ENCODE measurements at places on chromosomes 11 and 22.

- DNase-seq: no peak
Observed at GRCh38 chr11:22787551-22788162, 41.9 kb downstream of the SVIP start.

GRCh38 chr11:14503023-14503422 is 3.4 kb upstream of the COPB1 start:
- no peak for DNase-seq

- DNase-seq: no peak
Observed at GRCh38 chr11:31780078-31780477, 31.0 kb downstream of the PAX6 start.

DNA sequence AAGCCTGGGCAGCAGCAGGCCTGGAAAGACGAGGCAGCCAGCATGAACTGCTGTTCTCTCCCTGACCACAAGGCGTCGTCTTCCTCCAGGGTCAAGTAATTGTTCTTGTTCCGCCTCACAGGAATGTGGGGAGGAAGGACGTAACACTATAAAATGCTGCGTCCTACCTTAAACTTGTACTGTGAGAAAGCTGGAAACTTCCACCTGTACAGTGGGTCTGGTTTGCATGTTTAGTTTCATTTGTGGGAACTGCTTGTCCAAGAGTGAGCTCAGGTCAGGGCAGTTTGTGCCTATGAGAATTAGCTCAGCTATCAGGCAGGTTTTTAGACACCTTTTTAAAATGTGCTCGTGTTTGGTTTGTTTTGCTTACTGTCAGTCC is 55.2 kb downstream of the PANX1 start:
- DNase-seq: no peak

DNA sequence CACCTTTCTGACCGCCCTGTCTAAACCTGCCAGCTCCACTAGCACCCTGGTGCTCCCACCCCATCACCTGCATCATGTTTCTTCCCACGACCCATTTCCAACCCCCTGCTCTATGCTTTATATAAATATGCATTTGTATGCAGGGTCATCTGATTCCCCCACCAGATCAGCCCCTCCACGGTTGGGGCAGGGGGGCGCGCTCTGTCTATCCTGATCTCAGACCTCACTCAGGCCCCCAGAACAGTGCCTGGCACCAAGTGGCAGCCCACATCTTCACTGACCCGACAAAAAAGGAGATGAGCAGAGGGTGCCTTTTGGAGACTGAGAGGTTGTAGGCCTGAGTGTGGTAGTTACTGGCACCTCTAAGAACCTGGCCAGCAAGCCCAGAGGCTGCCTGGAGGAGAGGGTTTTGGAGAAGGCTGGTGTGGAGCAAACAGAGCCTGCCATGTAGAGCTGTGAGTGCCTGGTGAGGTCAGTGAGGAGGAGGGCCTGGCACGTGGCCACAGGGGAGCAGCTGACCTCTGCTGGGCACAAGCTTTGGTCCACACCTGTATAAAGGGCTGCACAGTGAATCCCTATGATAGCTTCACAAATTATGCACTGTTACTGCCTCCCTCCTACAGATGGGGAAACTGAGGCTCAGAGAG is 86.3 kb upstream of the RTL6 start:
- no peak for DNase-seq

DNA sequence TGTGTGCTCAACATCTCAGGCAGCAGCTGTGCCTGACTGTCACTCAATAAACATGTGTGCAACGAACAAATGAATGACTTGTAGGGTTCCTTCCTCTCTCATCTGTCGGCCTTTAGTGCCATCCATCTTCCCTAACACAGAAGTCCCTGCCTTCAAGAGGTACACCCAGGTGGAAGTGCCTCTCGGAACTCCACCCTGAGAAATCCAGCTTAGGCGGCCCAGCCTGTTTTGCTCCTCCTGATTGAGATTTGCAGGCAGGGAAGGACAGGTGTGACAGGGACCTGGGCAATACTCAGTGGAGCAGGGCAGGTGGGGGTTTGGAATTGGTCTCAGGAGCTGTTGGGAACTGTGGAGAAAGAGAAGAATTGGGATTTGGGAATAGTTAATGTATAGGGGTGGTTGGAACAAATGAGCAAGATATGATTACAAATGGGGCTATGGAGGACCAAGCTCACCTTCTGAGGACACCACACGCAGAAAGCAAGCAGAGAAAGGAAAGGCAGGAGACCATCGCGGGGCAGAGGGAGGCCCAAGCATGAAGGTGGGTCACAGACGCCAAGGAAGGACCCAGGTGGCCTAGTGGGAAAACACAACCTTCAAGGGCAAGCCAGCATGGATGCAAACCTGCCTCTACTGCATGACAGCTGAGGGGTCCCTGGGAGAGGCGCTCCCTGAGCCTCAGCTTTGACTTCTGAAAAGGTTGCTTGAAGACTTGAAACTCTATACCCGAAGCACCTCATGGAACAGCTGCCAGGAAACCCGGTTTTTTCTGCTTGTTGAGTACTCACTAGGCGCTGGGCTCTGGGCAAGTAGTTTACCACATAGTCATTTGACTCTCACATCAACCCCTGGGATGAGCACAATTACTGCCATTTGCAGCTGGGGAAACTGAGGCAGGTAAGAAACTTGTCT is 40.9 kb upstream of the ANO1 start:
- DNase-seq: no peak

DNA sequence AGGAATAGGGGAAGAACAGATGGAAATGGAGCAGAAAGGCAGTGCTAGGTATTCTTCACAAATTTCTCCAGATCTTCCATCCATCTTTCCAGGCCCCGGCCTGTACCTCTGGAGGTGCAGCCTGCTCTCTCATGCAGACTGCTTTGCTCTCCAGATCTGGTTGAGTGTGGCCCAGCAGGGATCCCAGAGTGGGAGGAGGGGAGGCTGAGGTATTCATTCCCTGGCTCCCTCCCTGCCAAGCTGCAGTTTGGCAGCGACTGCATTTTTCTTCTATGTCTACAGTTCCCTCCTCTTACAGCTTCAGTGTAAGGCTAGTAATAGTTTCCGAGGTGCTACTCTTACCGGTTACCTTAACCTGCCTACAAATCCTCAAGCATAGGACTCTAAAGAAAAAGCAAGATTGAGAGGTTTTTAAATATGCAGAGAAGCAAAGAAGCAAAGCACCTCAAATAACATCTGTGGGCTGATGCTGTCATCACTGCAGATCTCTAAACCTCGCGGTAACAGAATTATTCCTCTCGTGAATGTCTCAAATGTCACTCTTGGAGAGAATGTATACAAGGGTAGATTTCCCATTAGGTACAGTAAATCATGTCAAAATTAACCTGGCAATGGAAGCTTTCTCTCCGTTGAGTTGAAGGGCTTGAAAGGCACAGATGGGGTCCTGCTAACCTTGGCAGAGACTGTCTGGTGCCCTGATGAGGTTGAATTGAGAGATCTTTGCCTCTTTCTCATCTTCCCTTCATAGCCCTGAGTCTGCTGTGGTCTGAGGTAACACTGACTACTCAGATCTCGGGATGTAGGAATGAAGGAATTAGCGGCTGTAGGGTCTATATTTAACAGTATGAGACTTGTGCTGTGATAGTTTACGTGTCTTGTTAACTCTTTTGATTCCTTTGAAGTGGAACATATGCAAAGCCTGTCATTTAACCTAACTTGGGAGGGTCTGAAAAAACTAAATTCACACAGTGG is 297.9 kb upstream of the C11orf87 start:
- DNase-seq: no peak

DNA sequence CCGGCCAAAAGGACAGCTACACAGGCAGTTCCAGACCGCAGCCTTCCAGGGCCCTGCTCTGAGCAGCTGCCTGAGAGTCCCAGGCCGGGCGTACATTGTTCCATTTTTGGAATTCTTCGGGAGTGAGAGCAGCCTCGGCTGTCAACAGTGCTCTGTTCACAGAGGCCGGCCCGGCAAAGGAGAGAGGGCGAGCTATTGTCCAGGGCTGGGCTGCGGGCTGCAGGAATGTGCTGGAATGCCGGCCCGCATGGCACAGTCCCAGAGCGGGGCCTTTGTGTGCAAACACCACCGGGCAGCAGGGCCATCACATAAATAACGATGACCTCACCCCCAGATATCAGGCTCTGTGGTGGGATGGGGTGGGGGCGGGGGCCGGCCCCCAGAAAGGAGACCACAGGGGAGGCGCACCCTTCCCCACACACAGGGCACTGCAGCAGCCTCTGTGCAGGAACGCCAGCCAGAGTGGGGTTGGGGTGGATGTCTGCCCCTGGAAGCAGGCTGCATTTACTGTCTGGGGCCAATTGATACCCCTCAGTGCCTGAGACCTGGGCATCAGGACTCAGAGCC is 15.8 kb downstream of the LINC01488 start:
- DNase-seq: no peak

- no peak for DNase-seq
Observed at GRCh38 chr11:81870066-81870412, 863.6 kb downstream of the FAM181B start.

DNA sequence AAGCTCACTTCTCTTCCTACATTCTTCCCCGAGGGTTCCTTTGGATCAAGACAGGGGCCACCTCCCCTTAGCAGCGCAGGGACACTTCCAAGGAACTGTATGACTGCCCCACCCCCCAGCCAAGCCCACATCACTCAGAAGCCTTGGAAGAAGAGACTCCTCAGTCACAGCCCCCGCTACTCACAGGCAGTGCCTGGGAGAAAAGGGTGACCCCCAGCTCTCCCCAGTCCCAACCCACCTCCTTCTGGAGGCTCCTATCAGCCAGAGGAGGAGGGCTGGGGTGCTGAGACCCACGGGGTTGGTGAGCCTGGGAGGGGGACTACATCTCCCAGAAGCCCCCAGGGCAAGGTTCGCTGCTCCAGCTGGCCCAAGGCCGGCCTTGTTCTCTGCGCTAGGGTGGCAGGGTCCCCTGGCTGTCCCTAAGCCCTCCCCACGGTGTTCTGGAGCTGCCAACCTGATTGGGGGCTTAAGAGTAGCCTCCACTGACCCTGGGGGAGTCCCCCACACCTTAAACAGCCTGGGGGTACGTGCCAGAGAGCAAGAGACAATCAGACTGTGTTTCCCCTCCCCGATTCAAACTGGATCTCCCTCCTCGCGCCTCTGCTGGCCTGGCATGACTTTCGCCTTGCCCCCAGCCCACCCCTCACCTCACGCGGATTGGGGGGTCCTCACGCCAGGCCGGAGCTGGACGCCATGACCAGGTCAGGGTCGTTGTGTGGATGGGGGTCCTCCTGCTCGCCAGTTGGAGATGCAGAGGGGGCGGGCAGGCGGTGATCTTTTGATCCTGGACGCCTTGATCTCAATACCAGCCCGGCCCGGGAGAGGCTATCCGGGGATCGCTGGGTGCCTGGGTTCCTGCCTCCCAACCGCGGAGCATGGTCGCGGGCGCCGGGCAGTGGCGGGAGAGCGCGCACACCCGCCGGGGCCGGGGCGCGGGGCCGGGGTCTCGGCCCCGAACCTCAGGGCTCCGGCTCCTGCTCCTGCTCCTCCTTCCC is 838 bp downstream of the BCL9L start:
- no peak for DNase-seq

DNA sequence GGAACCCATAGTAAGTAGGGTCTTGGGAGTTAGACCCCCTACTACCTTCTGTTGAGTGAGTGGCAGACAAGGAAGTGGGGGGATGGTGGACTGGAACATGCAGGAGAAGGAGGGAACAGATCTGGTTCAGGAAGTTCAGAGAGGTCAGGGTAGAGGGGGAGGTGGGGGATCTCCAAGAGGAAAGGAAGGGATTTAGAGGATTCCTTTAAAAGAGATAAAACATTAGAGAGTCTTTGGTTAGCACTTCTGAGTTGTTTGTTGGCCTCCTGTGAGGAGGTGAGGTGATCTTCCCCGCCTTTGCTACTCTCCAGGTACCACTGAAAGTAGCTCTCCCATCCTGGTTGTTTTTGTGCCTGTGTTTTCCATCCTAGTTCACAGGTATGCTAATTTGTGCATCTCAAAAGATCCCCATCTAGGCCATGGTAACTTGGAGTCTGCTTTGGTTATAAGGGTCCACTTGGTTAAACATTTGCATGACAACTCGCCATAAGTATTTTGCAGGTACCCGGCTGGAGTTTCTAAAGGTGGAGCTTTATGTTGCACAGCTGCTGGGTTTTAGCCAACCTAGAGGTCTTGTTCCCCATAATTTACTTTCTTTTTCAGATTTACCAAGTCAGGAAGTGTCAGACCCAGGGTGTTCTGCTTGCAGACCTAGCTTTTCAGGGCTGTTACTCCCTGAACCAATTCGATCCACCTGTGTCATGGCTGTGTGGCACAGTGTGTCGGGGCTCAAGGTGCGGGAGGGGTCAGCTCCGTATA is 79.3 kb upstream of the SORL1 start:
- DNase-seq: no peak

- no peak for DNase-seq
Observed at GRCh38 chr11:77067861-77068443, 1.2 kb downstream of the CAPN5 start.

DNA sequence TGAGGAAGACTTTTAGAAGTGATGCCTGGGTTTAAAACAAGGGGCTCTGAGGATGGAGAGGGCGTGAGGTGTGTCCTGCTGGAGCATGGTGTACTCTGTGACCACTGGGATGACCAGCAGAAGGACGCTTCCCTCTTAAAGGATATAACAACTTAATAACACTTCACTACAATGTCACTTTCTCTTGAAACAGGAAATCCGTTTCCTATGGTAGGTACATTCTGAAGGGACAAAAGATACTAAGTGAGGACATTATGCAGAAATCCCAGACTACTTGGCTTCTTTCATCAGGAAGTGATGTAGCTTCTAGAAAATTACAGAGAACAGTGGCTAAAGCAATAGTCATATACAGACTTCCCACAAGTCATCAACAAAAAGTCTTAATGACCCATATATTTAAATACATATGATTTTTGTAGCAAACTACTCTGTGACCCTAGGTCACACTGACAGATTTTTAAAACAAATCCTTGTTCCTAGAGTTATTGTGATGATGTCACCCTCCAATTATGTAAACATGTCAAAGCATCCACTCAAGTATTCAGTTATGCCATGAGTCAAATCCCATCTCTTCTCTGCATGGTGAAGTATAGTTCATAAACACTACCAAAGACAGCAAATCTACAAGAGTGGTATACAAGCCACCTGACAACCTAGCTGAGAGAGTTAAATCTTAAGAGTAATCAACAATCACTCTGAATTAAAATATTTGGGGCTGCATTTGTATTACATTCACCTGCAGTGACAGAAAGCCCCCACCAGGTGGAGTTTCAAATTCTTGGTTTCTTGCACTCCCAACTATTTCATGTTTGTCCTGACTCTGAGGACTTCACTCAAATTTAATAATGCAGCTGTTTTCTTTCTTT is 32.8 kb downstream of the PITPNB start:
- peak; percentile 13 for DNase-seq

Measured in stimulated activated CD8-positive, alpha-beta memory T cell treated with anti-CD3 and anti-CD28 coated beads, Interleukin-7, amount 100 ng/mL, for 1 hour (primary cell).